ENCODE measurements at places on chromosomes 13 and 19.
A peak's percentile ranks its signal among the peaks of the same experiment; 100 is the strongest.

DNA sequence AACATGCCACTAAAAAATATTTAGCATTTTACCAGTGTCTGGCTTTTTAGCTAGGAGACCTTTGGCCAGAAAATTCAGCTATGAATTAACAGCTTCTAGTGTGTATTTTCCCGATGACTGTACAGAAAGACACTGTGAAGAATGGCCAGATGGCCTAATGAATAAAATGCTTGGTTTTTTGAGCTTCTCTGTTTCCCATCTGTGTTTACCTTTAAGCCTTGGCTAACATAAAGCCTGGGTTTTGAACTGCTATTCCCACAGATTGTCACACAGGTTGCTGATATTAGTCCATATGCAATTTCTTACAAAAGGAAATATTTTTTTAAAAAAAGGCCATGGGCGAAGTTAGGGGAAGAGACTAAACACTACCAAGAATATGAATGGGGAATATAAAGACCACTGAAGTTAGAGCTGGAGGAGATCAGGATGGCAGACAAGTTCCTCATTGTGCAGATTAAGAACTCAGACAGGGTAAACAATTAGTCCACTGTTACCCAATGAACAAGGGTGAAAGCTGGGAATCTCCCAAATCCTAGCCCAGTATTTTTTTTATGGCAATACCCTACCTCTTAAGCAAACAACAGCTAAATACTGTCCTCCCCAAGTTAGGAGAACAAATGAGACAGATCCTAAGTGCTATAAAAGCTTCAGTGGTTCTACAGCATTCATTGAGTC lies 95.1 kb downstream of the DCT start:
- DNase-seq: no peak

DNA sequence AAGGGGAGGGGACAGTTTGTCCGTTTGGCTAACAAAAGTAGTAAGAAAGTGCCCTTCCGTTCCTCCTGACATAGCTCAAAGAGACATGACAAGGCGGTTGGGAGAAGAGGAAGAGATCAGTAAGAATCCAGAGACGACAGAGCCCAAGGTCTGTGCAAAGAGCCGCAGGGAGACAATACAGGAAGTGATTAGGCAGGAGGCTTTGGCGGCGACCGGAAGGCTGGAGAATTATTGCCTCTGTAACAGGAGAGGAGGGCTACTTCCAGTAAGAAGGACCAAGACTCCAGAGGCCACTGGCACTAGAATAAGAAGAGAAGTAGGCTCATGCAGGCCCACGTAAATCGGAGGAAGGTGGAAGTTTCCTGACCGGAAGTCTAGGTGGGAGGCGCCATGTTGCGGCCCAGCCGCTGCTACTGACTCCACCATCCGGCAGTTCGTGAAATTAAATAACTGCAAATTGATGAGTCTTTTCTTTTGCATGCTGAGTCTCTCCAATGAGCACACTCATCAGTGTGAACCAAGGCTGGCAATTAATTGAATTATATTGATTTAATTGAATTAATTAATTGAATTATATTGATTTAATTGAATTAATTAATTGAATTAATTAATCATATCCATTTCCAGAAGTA lies 9.9 kb downstream of the RFX2 start:
- DNase-seq: no peak

DNA sequence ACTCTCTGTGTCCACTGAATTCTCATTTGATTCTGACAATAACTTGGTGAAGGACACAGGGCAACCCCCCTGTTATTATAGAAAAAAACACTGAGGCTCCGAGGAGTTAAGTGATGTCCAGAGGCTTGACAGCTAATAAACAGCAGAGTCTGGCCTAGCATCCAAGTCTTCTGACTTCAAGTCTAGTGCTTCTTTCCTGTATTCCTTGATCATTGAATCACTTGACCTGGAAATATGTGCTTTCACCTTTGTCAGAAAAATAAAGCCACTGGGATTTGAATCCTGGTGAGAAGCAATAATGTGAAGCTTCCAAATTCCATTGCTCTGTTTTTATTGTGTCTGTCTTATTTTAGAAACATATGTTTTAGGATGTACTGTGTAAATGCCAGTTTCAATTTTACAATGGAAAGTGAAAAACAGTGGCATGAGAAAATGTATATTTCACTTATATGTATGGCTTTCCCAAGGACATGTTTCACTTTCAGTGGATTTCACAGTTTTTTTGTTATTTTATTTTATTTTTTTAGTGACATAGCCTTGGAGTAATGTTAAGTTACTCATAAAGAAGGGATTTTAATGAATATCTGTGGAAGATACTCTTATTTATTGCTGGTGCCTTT lies 190.2 kb downstream of the GPC6 start:
- DNase-seq: no peak

GRCh38 chr13:47990920-47991466 lies 10.1 kb downstream of the SUCLA2 start:
- no peak for DNase-seq

GRCh38 chr13:52782471-52783448 lies 43.1 kb upstream of the CNMD start:
- no peak for DNase-seq

GRCh38 chr19:36685835-36686234 lies 1.6 kb upstream of the ZNF567 start:
- DNase-seq: no peak

DNA sequence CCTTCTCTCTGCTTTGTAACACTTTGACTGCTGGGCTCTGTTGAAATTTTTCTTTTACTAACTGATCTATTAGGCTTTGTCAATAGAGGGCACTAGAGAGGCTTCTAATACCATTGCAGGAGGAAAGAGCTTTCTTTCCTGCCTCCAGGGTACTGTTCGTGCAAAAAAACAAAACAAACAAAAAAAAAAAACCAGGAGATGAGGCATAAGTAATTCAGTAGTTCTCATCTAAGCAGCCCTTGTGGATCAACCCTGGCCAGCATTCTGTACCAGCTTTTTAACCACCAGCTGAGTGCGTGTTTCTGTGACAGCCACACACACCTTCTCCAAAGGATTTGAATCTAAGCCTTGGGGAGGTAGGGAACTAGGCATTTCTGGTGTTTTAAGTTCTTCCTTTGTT lies 1707.6 kb upstream of the SLC10A2 start:
- DNase-seq: no peak

DNA sequence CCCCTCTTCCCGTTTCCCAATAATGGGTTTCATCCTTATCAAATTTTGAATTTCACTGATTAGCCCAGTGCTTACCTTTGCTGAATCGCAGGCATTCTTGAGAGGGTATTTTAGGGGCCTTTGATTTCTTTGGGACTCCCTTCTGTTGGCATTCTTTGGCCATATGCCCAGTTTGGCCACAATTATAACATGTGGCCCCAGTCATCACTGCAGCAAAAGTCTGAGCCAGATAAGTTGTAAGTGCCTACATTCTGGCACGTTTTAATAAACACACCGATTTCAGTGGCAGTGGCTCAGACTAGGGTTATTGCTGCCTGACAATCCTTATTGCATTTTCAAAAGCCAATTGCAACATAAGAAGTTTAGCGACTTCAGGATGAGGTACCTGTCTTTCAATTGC lies 41.4 kb downstream of the ZNF726 start:
- no peak for DNase-seq

DNA sequence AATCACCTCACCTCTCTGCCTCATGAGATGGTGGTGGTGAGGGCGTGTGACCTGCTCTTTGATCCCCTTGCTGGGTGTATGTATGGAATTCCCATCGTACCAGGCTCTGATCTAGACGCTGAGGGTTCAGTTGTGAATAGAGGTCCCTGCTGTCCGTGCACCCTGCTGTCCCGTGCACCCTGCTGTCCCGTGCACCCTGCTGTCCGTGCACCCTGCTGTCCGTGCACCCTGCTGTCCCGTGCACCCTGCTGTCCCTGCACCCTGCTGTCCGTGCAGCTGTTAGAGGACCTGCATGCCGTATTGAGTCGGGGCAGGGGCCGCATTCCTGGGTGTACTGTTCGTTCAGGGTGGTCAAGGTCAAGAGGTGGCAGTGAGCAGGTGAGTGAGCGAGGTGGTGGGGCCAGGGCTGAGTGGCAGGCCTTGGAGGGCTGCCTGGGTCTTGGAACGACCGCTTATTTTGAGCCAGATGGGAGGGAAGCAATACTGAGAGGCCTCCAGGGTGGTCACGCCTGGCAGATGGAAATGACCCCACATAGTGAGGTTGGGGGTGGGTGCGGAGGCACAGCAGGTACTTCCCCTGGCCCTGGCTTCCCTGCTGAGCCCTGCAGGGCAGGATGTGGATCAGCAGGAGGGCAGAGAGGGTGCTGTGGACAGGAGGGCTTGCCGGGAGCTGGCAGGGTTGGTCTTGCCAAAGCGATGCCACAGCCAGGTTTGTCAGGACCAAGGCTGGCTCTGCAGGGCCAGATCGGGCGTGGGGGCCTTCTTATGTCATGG lies 4.6 kb upstream of the EPN1 start:
- DNase-seq: peak; percentile 60

GRCh38 chr13:44148159-44148914 lies 225.3 kb upstream of the SERP2 start:
- DNase-seq: no peak

DNA sequence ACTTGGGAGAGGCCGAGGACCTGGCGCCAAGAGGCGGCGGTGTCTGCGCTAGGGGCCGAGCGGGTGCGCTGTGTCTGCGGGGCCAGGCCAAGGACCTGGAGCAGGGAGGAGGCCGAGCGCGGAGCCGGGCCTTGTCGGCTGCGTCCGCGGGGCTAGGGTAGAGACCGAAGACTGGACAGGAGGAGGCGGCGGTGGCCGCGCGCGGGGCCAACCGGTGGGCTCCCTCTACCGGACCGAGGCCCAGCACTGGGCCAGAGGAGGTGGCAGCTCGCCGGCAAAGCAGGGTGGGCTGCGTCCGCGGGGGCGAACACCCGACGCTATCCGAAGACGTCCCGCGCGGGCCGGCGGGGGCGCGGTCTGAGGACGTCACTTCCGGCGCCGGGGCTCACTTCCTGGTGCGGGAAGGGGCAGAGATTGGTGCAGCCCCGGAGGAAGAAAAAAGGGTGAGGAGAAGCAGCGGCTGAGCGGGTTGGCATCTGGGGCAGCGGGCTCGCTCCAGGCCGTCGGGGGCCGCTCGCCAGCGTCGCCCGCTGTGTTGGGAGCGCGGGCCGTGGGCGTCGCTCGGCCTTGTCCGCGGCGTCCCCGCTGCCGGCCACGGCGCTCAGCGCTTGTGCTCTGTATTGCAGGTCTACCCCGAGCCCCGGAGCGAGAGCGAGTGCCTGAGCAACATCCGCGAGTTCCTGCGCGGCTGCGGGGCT lies 38.3 kb downstream of the ARHGEF7 start:
- peak; percentile 98 for DNase-seq

DNA sequence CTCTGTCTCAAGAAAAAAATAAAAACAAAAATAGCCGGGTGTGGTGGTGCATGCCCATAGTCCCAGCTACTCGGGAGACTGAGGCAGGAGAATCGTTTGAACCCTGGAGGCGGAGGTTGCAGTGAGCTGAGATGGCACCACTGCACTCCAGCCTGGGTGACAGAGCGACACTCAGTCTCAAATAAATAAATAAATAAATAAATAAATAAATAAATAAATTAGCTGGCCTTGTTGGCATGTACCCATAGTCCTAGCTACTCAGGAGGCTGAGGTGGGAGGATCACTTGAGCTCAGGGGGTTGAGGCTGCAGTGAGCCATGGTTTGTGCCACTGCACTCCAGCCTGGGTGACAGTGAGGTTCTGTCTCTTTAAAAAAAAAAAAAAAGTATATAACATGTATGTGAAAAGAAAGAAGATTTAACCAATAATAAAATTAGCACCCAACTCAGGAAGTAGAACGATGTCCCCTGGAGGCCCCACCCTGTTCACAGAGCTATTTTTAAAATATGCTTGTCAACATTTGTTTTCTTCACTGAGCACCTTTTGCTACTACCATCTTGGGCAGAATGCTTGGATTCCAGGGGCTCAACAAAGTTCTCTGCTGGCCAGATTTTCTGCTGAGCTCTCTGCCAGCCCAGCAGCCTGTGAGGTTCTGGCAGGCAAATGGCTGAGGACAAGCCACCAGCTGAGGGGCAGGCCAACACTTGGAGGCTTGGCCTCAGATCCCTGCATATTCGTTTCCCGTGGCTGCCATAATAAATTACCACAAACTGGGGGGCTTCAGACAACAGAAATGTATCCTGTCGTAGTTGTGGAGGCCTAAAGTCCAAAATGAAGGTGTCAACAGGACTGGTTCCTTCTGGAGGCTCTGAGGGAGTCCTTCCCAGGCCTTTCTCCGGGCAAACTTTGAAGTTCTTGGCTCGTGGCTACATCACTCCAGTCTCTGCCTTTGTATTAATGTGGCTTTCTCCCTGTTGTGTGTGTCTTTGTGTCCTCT lies 5.2 kb downstream of the SLC25A42 start:
- no peak for DNase-seq

GRCh38 chr13:113770937-113771336 lies 11.9 kb downstream of the TMEM255B start:
- DNase-seq: no peak

DNA sequence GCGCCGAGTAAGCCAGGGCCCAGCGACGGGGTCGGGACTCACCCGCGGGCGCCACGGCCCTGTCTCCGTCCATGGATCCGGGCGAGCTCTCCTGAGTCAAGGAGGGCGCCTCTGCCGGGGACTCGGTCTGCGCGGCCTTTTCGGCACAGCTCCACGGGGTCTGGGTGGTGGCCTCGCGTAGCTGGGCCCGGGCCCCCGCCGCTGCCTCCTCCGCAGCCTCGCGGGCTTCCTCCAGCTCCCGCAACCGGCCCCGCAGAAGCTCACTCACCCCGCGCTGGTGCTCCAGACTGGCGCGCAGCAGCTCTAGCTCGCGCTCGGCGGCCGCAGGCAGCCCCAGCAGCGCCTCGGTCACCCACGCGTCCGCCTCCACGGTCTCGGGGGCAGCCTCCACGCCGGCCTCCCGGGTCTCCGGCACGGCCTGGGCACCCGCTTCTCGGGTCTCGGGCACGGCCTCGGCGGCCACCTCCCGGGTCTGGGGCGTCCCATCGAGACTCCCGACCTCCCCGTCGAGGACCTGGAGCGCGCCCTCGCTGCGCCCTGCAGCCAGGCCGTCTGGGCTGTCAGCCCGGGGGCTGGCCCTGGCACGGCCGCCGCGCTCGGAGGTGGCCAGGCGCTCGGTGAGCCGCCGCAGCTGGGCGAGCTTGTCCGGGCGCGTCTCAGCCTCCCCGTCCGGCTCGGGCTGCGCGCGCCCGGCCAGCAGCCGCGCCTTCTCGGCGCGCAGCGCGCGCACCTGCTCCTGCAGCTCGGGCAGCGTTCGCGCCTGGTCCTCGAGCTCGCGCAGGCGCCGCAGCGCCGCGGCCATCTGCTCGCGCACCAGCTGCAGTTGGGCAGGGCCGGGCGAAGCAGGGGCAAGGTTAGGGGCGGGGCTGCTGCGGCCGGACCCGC lies 8.4 kb downstream of the KANK3 start:
- DNase-seq: peak; percentile 62

GRCh38 chr13:107867701-107868661 lies 347.4 kb downstream of the LIG4 start:
- peak; percentile 61 for DNase-seq
